ENCODE measurements at places on chromosomes 13 and 19.
A peak's percentile ranks its signal among the peaks of the same experiment; 100 is the strongest.

- no peak for DNase-seq
These were observed 3.4 kb downstream of the C3 start for GRCh38 chr19:6717036-6717435.

GRCh38 chr13:112453874-112454647 is 77.9 kb downstream of the SPACA7 start:
- no peak for DNase-seq

DNA sequence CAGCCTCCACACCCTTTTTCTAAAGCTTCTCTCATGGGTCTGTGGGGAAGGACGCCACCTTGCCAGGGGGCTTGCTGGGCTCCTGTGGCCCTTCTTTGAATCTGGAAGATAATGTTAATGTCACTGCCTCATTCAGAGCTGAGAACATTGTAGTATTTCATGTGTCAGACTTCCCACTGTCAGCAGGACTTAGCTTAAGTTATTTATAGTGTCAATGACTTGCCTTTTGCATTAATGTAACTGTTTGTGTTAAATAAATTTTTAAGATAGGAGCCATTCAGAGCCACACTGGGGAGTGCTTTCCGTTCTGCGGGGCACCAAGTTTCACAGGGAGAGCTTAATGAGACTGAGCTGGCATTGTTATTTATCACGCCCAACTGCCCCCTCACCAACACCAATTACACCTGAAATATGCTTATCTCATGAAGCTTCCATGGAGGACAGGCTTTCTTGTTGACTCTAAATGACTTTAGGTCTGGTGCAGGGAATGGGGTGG is 226.9 kb upstream of the UBL3 start:
- no peak for DNase-seq

DNA sequence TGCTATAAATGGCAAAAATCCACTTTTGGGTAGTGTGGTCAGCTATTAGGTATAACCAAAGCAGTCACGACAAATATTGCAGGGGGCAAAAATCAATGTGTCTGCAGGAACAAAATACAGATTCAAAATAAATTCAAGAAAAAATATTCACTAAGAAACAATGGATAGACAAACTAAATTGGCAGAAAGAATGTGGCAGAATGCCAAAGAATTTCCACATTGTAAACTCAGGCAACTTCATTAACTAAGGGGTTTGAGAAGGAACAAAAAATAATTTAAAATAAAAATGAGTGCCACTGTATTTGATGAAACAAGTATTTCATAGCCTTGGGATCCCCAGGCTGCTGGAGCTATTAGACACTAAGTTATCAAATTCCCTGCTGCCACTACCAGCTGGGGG is 193.1 kb downstream of the VWA8 start:
- peak; percentile 62 for DNase-seq

GRCh38 chr19:47863514-47863936 is 4.5 kb downstream of the TPRX2 start:
- peak; percentile 66 for DNase-seq

DNA sequence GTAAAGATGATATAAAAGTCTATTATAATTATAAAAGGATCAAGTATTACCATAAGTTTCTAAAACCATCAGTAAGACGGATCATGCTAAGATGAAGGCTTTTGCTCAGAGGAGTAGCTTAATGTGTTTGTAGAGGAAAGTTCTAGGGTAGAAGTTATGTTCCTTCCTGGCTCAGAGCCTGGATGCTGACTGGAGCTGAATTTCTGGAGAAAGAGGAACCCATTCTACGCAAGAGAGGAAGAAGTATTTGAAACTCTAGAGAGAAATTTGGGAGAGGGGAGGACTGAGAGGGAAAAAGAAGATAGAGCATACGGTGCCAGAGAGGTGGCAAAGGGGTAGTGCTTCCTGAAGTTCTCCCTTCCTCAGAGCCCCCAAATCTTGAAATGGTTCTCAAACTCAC is 51.4 kb upstream of the SGCG start:
- DNase-seq, result no peak

- peak; percentile 55 for DNase-seq
These were observed 4.3 kb downstream of the DOT1L start for GRCh38 chr19:2167896-2168618.

DNA sequence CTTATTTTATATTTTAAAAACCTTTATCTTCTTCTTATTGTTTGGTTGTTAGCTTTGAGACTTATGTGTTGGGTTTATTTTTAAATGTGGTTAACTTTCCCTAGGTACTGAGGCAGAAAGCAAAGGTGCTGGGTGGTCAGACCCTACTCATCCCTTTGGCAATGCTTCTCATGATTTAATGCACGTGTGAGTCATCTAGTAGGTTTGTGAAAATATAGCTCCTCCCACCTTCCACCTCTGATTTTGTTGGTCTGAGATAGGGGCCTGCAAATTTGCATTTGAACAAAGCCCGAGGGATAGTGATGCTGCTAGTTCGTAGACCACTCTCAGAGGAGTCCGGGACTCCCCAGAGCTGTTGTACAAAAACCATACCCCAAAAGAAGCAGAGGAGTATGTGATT is 771.3 kb upstream of the ARGLU1 start:
- DNase-seq, result no peak

- DNase-seq, result no peak
These were observed 240.5 kb downstream of the IRS2 start for GRCh38 chr13:109545931-109546330.

DNA sequence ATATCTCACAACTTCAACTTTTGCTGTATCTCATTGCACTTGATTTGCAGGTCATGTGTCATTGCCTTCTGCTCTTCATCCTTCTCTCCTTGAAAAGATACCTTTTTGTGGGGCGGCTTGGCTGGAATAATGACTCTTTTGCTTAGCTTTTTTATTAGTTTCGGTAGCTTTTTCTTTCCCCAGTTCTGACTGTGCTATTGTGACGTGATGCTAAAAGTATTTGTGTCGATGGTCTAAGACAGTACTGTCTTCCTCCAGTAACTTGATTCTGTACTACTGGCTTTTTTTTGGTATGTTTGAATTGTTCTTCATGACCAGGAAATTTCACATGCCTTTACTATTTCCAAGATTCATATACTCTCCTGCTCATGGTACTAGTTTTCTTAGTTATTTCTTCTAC is 63.1 kb downstream of the SLITRK1 start:
- no peak for DNase-seq

GRCh38 chr13:78659450-78659730 is 435 bp upstream of the OBI1 start:
- DNase-seq, result peak; percentile 19

GRCh38 chr13:60120617-60121336 is 43.0 kb downstream of the DIAPH3 start:
- DNase-seq, result no peak

- peak; percentile 32 for DNase-seq
These were observed 17.3 kb upstream of the OVOL3 start for GRCh38 chr19:36093687-36094086.

DNA sequence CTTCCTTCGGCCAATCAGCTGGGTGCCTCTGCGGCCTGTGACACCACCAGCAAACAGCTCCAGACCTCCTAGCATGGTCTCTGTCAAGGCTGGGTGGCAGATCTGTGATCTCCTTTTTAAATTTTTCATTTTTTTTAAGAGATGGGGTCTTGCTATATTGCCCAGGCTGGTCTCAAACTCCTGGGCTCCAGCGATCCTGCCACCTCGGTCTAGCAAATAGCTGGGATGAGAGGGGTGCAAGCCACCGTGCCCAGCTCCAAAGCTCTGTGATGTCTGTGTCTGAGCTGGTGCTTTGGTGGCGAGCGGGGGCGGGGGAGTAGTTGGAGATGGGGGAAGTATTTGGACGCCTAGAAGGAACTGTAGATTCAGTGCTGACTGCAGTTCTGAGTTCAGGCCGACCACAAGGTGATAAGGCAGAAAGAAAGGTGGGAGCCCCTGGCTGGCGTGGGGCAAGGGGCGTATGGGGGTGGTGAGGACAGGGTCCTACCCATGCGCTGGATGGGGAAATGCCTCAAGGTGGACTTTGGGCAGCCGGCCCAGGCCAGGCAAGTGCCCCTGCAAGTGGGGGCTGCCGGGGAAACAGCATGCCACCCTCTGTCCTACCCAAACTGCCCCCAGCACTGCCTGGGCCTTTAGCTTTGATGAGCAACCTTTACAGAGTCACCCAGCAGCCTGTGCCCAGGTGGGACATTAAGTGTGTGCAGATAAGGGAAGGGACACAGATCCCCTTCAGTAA is 5.5 kb downstream of the DPP9 start:
- DNase-seq, result no peak

DNA sequence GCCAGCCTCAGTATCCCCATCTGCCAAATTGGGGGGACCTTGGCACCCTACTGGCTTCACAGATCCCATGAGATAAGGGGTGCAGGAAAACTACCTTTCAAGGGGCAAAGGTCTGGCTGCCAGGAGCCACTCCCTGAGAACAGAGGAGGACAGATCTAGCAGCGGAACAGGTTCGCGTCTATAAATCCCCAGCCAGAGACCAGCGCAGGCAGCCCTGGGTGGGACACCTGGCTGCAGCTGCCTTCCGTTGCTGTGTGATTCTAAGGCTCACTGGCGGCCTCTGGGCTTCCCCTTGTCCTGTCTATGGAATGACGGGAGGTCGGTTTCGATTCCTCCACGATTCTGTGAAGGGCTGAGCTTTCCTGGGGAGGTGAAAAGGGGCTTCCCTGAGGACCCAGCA is 7.3 kb downstream of the RELB start:
- no peak for DNase-seq

DNA sequence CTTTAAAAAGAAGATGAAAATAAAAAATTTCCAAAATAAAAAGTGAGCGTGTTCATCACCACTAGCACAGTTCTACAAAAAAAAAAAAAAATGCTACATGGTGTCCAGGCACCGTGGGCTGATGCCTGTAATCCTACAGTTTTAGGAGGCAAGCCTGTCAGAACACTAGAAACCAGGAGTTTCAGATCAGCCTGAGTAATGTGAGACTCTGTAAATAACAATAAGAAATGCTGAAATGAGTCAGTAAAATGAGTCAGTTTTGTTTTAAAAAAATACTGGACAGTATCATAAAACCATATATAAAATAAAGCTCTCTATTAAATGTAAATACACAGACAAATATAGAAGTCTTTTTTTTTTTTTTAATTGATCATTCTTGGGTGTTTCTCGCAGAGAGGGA is 30.0 kb downstream of the ZNF91 start:
- DNase-seq, result no peak

DNA sequence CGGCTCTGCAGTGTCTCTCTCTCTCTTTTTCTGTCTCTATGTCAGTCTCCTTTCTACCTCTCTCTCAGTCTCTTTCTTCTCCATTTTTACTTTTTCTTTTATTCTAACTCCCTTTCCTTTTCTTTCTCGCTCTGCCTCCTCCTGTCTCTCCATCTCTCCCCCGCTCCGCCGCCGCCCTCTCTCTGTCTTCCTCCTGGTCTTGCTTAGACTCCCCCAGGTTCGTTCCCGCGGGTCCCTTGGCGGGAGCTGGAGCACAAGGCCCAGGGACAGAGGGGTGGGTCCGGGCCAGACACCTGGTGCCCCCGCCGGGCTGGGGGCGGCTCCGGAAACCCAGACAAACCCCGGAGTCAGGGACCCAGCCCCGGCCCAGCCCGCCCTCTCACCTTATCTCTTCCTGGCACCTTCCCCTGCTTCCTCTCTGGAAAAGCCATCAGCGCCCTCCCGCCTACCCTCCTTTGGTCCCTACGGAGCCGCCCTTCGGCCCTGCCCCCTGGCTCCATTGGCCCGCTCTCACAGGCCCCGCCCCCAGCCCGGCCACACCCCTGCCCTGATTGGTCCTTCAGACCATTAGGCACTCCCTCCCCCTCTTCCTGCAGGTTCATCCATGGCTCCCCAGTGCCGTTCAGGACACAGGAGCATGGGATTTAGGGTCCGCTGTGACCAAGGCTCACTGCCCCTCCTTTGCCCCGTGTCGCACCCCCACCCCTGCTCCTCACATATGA is 15.4 kb upstream of the NOP53 start:
- no peak for DNase-seq

DNA sequence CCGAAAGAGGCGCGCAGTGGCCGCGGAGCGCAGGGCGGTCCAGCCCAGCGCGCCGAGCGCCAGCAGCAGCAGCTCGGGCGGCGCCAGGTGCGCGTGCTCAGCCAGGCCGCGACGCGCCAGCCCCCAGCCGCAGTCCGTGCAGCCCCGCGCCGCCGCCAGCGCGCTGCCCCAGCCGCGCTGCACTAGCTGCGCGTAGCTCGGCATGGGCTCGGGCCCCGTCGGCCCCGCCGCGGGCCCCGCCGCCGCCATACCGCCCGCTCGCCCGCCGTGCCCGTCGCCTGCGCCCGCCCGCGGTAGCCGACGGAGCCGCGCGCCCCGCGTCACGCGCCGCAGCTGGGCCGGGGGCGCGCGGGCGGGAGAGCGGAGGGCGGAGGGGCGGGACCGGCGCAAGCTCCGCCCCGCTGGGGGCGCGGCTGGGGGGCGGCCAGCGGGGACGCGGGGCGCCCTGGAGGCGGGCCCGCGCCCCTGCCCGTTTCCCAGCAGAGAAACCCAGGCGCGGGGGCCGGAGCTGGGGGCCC is at the start of gene CERS1:
TSS of gene CERS1 (minus strand) at position 335 of the 518 bp plus-strand sequence. CDS start at position 249, 86 bp downstream.
- DNase-seq, result no peak

DNA sequence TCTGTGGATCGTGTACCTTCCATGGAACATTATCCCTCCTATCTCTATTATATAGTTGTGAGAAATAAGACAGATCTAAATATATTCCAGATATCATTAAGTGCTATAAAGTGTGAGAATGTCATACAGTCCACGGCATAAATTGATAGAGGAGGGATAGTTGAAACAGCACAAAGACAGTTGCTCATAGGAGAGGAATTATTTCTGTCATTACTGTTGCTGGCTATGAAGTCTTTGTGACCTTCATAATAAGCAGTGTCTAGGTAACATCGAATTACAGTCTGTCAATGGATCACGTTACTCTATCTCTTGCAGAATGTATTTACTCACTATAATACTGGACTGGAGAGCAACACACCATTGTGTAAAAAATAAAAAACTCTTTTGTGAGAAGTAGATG is 671.5 kb upstream of the PCDH20 start:
- no peak for DNase-seq

DNA sequence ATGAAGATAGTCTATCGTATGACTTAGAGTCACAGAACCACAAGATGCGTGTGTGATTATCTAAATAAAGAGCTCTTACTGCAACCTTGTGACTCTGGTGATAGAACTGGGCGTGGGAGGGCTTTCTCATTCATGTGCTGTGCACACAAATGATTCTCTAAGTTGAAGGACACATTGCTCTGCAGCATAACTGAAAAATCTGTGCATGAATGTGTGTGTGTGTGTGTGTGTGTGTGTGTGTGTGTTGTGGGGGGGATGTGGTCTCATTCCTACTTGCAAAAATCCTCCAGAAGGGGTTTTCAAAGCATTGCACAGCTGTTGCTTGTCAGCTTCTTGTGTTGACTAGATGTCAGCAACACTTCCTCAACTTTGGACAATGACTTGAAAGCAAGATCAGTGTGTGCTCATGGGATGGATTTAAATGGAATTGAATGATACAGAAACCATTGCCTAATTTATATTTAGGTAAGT is 22.4 kb downstream of the LRCH1 start:
- DNase-seq, result no peak

DNA sequence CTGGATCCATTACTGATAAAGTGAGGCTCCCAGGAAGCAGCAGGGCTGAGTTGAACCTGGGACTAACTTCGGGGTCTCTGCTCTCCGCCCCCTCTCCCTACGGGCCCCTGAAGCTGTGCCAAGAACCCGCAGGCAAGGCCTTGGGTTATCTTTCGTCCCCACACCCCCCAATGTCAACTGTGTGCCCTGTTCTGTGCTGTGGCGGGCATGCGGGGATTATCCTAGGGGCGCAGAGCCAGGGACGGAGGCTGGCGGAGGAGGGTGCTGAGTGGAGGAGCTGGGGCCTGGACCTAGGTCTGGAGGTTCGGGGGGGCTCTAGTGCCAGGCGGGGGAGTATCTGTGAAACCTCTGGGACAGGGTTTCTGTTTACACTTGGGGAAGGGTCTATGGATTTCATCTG is 26.4 kb downstream of the RFX1 start:
- DNase-seq, result no peak
